Fibroblast of villous mesenchyme (primary cell): ENCODE measurements at places on chromosomes 5 and 9. TPM values are rescaled to one million over a fixed set of nuclear protein-coding genes. Genes with fewer than 3 reads are reported as not detected.

SLC6A7 gene
- total RNA-seq = under 0.01 TPM in 2 replicates

PLAC8L1 gene
- total RNA-seq = not detected in 2 replicates

SPINK13 gene
- total RNA-seq = not detected in 2 replicates

TMC1 gene
- total RNA-seq = under 0.01 and 1.3 TPM in 2 replicates
